ENCODE measurements at places on chromosomes 1 and 21. TPM values are rescaled to one million over a fixed set of nuclear protein-coding genes. Genes with fewer than 3 reads are reported as not detected.

The GUCA2A gene
- not detected for total RNA-seq

The TRAF3IP3 gene
- not detected for total RNA-seq

The TLR5 gene
- not detected for total RNA-seq

The KRTAP19-6 gene
- total RNA-seq = not detected

The HTR1D gene
- not detected for total RNA-seq

The DENND4B gene
- 17.9 TPM for total RNA-seq

The MFSD2A gene
- 0.58 TPM for total RNA-seq

The SEC16B gene
- 3.1 TPM for total RNA-seq

The ASCL5 gene
- not detected for total RNA-seq

The KRTAP19-1 gene
- total RNA-seq = not detected

All from smooth muscle cell of trachea (primary cell).